ENCODE measurements at places on chromosomes 5 and 9.

GRCh38 chr9:98107926-98108325, 11.1 kb downstream of the TRIM14 start:
- no peak for DNase-seq

DNA sequence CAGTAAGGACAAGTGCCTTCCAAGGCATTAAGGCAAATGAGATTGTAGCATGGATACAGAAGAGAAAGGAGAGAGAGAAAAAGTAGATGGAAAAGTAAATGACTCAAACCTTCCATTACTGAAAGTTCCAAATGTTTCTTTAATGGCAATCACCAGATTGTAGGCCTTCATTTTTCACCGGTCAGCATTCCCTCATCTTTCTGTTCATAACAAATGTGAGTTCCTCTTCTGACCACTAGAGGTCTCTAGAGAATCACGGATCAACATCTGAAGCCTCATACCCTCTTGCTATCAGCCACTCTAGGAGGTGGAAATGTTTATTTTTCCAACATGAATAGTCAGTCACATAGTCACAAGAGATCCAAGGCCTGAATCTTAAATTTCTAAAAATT, 73.6 kb upstream of the RPS23 start:
- DNase-seq: no peak

- peak; percentile 27 for DNase-seq
Observed at GRCh38 chr9:131678499-131679111, 61.3 kb downstream of the RAPGEF1 start.

DNA sequence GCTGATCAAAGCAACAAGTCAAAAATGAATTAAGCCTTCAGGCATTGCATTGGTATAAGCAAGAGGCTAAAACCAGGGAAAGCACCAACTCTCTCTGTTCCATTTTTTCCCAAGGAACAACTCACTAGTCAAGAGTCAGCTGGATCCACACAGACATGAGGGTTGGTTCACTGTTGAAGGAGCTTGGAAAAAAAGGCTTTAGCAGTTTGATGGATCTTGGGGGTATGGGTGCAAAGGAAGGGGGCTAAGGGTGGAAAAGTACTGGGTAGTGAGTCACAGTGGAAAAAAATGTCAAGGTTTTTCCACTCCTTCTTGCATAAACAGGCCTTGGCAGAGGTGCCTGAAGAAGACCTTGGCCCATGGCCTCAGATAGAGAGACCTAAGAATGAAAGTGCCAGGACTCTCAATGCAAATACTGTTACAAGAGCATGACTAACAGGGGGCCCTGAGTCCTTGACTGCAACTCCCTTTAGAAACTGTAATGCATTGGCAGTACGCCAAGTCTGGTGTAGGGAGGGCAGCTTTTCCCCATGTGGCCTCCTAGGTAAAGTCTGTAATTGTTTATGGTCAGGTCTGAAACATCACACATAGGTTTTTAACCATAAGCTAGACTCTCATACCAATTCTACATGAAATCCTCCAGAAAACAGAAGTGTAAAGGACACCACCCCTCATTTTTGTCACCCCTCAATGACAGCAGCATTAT, 23.7 kb downstream of the ACTL7A start:
- peak; percentile 8 for DNase-seq

DNA sequence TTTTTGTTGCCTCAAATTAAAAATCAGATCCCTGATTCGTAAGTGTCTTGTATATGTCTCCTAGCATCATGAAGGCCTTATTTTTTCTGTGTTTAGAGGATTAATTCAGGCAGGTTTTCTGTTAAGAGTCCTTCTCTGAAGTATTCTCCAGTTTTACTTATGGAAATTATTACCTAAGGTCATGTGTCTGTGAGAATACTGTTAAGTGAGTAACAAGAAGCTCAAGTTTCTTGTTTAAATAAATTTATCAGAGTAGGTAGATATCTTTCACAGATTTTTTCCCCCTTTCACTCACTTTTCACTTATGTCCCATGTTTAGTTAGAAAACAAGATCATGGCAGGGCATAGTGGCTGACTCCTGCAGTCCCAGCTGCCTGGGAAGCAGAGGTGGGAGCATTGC, 233.6 kb downstream of the KDM4C start:
- DNase-seq: no peak

DNA sequence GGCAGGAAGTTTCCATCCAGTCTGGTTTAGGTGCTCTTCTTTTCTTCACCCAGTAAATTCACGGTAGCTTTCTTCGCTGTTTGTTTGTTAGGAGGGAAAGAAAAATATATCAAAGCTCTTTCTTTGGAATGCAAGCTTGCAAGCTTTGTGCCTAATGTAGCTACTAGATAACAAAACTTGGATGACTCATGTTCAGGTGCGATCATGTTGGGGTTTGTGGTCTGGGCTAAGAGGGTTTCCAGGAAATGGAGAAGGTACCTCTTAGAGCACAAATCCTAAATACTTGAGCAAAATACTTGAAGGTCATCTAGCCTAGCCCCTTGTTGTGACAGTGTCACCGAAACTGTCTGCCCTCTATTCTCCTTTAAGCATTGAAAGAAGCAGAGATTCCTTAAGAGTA, 17.7 kb downstream of the SRP19 start:
- no peak for DNase-seq

GRCh38 chr5:170597109-170597751, 93.4 kb downstream of the KCNIP1 start:
- DNase-seq: no peak

All from activated naive CD4-positive, alpha-beta T cell (primary cell).